ENCODE measurements at places on chromosomes 7 and 10.

- no peak for DNase-seq
Observed at GRCh38 chr7:1610013-1610677, 40.3 kb upstream of the PSMG3 start.

DNA sequence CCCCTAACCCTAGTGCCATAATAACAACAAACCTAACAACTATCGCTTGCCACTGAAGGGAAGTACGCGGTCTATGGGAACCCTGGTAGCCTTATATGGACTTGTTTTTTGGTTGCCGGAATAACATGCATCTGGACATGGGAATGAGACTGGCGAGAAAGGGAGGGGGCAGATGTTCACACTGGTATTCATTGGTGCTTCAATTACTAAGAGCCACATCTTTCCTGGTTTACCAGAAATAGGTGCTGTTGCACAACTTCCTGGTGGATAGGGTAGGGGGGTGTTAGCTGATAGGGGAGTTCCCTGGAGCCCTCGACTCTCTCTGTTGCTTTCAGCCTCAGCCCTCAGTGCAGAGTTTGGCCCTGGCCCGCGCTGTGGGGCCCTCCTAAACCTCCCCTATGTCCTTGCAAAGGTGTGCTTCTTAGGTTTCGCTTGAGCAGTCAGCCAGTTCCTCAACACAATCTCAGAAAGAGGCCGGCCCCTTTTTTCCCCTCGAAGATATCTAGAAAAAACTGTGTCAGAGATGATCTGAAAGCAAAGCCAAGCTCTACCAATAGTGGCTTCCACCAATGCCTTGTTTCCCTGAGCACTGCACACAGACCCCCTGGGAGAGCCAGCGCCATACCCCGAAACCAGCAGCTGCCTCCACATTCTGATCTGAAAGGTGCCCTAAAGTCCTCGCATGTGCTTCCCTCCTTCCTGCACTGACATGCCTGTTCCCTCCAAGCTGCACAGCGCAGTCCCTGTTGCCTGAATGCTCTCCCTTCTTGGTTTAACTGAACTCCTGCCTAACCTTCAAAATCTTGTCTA is 13.5 kb downstream of the TBXAS1 start:
- DNase-seq, result no peak

GRCh38 chr10:132489053-132489703 is 48.4 kb upstream of the INPP5A start:
- DNase-seq, result no peak

DNA sequence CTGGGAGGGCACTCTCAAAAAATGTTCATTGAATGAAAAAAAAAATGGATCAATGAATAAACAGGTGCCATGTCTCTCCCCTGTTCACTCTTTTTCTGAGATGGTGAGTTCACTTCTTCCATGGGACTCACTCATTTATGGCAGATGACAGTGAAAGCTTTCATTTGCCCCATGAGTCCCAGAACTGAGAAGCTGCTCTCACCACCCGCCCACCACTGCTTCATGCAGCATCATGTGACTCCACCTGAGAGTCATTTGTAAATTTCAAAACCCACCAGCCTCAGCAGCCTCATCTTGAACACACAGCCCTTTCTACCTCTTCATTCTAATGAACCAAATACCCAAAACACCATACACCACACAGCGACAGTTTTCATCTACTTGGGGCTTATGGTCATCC is 64.9 kb downstream of the SCRN1 start:
- no peak for DNase-seq

- no peak for DNase-seq
Observed at GRCh38 chr7:4707980-4708411, 25.9 kb downstream of the FOXK1 start.

DNA sequence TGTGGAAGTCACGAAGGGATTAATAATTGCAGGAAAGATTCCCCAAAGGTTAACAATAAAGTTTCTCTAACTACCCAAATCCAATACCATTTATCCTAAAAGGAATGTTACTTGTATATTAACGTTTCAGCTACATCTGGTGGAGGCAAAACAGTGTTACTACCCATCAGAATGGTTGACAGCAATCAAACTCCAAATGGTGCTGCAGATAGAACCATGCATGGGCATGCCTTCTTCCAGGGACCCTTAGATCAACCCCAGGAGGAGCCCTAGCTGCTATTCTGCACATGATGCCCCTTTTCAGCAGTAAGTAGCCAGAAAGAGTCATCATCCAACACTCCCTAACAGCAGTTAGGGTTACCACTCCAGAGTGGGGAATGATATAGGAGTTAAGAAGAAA is 336.3 kb downstream of the GRID1 start:
- no peak for DNase-seq

DNA sequence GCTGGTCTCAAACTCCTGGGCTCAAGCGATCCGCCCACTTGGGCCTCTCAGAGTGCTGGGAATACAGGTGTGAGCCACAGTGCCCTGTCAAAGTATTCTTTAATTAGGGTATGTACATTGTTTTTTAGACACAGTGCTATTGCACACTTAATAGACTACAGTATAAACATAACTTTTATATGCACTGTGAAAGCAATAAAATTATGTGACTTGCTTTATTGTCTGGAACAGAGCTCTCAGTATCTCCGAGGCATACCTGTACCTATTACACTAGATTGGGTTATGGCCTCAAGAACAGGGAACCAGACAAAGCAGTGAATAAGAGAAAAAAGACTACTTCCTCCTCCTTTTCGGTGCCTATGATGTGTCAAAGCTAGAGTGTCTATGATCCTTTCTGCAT is 13.1 kb downstream of the ATOH7 start:
- DNase-seq, result no peak

- no peak for DNase-seq
Observed at GRCh38 chr10:124534231-124534798, 72.7 kb downstream of the LHPP start.

GRCh38 chr10:99520847-99521764 is 11.6 kb upstream of the NKX2-3 start:
- no peak for DNase-seq

DNA sequence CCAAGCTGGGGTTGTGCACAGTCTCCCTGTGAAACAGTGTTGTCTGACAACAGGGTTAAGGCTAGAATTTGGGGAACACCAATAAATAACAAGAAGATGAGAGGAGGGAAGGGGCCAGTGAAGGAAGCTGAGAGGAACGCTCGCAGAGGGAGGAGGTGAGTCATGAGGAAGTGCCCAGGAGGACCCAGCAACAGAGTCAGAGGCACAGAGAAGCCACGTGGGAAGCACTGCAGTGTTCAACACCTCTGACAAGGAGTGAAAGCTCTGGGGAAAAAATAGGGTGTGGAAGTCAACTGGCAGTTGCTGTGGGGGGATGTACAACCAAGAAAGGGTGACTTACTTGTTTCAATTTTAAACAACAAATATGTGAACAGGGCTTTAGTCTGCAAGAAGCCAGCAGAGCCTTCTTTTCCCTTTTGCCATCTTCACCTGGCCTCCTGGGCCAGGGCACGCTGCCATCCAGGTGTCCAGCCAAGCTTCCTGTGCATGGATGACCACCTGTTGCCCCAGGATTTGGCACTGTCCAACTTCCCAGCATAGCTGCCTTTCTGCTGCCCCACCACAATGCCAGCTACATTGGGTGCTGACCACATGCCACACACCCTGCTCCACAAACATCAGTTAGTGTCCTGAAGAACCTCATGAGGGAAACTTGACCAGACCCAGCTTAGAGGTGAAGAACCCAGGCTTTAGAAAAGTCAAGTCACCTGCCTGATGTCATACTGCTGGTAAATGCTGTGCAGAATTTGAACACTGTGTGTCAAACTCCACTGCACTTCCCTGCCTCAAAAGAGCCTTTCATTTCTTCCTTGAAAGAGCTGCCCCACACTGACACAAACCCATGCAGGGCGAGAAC is 69.6 kb downstream of the ATXN7L1 start:
- no peak for DNase-seq

DNA sequence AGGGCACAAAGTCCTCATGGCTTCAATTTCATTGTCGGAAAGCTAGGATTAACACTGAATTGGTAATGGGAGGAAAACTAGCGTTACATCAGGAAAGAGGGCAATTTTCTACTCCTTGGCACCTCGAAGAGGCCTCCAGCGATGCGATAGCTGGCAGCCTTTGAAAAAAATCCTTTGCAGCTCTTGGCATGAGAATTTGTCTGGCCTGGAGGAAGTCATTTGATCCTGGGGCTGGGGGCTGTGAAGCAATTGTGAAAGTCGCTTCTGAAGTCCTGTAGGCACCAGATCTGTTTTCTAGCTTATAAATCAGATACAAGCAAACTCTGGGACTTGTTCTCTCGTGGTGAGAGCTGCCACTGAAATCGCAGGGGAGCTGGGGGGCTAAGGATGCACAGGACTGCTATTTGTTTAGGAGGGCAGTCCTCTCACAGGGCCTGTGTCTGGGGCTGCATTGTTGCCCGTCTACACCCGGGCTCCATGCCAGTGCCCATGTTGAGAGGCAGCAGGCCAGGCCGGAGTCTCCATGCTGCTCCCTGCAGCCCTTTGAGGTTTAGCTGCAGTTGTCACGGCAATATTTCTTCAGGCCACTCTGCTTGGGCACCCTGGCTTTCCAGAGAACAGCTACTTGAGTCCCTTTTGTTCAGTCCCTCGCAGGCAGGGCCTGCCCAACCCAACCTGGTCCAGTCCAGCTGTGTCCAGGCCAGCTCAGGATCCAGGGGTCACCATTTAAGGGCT is 206.8 kb upstream of the LYZL1 start:
- DNase-seq, result peak; percentile 13

GRCh38 chr10:6194311-6194710 is 8.4 kb upstream of the PFKFB3 start:
- DNase-seq, result no peak

GRCh38 chr10:3892440-3893425 is 107.7 kb upstream of the KLF6 start:
- DNase-seq, result no peak

- DNase-seq, result no peak
Observed at GRCh38 chr10:76251841-76252671, 820.6 kb downstream of the LRMDA start.

GRCh38 chr10:113131613-113132261 is 181.7 kb downstream of the TCF7L2 start:
- DNase-seq, result no peak

GRCh38 chr7:55288070-55288824 is 76.9 kb upstream of the LANCL2 start:
- DNase-seq, result no peak

GRCh38 chr10:42876476-42876875 is 93.9 kb downstream of the BMS1 start:
- no peak for DNase-seq

DNA sequence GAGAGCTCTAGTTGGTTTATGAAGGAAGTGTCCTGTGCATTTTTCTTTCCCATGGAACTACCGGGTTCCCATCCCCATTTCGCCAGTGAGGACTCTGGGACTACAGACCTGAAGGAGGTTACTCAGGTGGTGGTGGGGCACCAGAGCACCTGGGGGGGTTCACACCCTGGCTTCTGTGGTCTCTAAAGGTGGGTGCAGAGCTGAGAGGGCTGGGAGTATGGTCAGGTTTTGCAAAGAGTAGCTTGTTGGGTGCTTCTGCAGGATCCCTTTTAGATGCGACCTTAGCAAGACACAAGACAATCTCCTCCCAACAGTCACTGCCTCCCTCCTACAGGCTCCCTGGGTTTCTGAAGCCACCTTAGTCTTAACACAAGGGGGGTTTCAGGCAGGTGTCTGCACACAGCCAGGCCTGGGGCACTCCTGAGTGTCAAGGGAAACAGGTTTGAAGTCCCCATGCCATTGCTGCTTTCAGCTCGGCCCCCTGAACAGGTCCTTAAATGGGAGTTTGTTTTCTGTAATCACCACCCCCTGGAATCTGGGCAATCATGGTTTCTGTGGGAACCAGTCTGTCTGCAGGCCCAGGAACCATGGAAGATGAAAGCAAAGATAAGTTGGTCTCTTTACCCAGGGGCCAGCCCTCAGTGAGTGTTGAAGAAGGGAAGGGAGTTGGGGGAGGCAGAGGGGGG is 9.9 kb upstream of the CXCL12 start:
- DNase-seq, result no peak

GRCh38 chr10:12636571-12636970 is 287.2 kb downstream of the CAMK1D start:
- DNase-seq, result no peak

GRCh38 chr10:47030191-47030703 is 119.0 kb downstream of the PTPN20 start:
- DNase-seq, result no peak

DNA sequence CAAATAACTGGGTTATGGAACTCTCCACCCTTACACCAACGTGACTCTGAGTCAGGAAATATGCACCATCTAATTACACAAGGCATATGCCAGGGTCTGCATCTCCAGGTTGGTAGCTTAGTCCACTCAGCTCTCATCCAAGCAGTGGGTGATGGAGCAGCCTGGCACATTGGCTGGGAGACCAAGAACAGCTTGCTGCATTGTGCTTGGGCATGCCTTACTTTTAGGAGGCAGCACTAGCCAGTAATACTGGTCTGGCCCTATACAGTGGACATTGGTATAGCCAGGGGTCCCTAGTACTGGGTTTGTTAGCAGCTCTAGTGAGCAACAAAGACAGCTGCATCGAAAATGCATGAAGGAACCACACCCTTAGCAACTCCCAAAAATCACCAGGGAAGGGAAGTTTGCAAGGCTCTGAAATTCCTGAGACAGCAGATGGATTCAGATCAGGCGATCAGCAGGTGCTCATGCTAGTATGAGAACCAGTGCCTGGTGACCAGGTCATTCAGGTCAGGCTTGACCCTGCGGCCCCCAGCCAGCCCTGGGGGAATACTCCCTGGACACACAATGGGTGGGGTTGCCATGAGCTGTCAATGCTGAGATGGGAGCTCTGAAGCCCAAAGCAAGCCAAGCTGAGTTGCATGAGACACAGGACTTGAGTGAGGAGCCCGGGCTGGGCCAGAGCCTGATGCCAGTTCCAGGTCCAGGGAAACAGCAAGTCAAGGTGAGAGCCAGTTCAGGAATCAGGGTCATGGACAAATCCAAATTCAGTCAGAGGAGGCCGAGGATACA is 217.9 kb upstream of the ZMIZ1 start:
- no peak for DNase-seq

DNA sequence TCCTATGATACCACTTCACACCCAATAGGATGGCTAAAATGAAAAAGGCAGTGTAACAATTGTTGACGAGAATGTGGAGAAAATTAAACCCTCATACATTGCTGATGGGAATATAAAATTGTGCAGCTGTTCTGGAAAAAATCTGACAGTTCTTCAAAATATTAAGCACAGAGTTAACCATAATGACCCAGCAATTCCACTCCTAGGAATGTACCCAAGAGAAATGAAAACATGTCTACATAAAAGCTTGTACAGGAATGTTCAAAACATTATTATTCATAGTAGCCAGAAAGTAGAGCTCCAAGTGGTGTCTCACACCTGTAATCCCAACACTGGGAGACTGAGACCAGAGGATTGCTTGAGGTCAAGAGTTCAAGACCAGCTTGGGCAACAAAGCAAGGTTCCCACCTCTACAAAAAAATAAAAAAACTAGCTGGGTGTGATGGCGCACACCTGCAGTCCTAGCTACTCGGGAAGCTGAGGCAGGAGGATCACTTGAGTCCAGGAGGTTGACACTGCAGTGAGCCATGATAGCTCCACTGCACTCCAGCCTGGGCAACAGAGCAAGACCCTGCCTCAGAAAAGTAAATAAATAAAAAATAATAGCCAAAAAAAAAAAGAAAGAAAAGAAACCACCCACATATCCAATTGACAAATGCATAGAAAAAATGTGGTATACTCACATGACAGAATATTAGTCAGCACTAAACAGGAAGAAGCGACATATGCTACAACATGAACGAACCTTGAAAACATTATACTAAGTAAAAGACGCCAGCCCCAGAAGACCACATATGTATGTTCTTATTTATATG is 5.0 kb downstream of the RHEB start:
- DNase-seq, result no peak

All from NCI-H2081 (cell line).